Activated T-helper 2 cell treated with anti-CD3 and anti-CD28 coated beads, Interferon-gamma antibody, Interleukin-2, Interleukin-4, amounts not matched to agents 10 μg/mL and 5 μg/mL and 100 μg/mL, durations not matched to agents 14 hours and 24 hours and 36 hours (primary cell): ENCODE measurements at places on chromosomes 3 and 15. TPM values are rescaled to one million over a fixed set of nuclear protein-coding genes. Genes with fewer than 3 reads are reported as not detected.

- no peaks in the 10 kb centered on the region for H3K36me3 ChIP-seq
- no peak overlapping the region for H3K27ac ChIP-seq
- H3K4me3 ChIP-seq, result no peak overlapping the region
- H3K4me1 ChIP-seq, result no peaks in the 10 kb centered on the region
- DNase-seq, result no peak
- no peaks in the 10 kb centered on the region for H3K27me3 ChIP-seq
Observed at GRCh38 chr3:115937054-115937453, 313.7 kb downstream of the GAP43 start.

GRCh38 chr15:93047621-93048425 is 41.2 kb downstream of the RGMA start:
- H3K27me3 ChIP-seq, result peaks cover 6% of the 10 kb centered on the region
- H3K4me3 ChIP-seq, result no peak overlapping the region
- no peak overlapping the region for H3K27ac ChIP-seq
- H3K36me3 ChIP-seq, result no peaks in the 10 kb centered on the region

DNA sequence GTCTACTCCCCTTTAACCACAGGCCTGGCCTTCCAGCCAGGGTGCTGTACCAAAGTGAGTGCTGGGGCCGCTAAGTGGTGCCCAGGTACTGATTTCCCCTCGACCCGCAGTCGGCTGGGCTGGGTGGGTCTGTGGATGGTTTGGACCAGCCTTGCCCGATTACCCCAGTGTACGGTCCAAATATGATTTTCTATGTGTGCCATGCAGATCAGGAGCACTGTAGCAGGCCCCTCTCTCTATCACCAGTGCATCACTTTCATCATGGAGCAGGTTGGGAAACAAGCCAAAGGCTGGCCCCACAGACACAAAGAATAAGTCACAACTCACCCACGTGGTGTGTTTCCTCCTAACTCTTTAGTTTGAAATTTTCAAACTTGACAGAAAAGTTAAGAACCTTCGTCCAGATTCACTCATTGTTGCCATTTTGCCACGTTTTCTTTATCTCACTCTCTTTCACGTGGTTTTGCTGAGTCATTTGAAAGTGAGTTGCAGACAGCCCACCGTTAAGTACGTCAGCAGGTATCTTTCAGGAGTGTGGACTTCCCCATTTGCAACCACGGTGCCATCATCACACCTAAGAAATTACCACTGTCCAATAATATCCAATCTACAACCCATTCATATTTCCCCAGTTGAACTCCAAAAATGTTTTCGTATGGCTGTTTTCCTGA is 37.0 kb downstream of the ZNF710 start:
- H3K4me1 ChIP-seq, result peaks cover 66% of the 10 kb centered on the region
- no peaks in the 10 kb centered on the region for H3K27me3 ChIP-seq
- peaks cover 7% of the 10 kb centered on the region for H3K36me3 ChIP-seq
- DNase-seq, result peak; percentile 42

DNA sequence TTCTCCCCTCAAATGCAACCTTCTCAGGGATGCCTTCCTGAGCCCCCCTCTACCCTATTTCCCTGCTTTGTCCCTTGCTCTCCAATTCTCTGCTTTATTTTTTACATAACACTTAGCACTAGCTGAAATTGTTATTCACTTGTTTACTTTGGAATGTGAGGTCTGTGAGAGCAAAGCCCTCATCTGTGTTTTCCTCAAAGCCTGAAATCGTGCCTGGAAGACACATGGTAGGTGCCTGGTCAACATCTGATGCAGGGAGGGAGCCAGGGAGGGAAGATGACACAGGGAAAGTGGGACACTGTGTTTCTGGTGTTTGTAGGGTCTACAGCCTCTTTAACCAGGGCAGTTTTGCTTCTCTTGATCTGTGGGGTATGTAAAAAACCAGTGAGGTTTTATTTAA is 23.6 kb downstream of the EIF2AK4 start:
- H3K27ac ChIP-seq, result no peak overlapping the region
- H3K4me1 ChIP-seq, result peaks cover 1% of the 10 kb centered on the region
- no peaks in the 10 kb centered on the region for H3K27me3 ChIP-seq

GRCh38 chr3:66075281-66075680 is 36.6 kb upstream of the MAGI1 start:
- H3K4me3 ChIP-seq, result no peak overlapping the region
- no peaks in the 10 kb centered on the region for H3K4me1 ChIP-seq
- H3K27ac ChIP-seq, result no peak overlapping the region
- no peaks in the 10 kb centered on the region for H3K36me3 ChIP-seq
- no peak for DNase-seq
- peaks cover 3% of the 10 kb centered on the region for H3K27me3 ChIP-seq

- no peak overlapping the region for H3K4me3 ChIP-seq
- no peak overlapping the region for H3K27ac ChIP-seq
- no peak for DNase-seq
- H3K4me1 ChIP-seq, result no peaks in the 10 kb centered on the region
- no peaks in the 10 kb centered on the region for H3K27me3 ChIP-seq
Observed at GRCh38 chr3:55205990-55206389, 278.1 kb upstream of the LRTM1 start.

DNA sequence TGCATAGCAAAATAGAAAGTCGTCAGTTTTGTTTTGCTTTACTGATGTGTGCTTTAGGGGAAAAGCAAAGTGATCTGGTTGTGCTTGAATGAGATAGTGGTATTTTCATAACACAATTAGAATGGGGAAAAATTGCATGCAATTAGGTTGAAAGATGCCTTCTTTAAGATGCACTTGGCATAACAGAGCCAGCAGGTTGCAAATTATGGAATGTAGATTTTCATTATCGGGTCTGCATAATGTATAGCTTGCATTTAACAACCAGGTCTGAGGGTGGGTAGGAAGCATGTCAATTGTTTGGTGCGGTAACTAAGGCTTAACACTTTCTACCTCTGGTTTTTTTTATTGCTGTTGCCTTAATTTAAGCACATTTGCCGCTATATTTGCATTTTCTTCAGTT is 370.7 kb upstream of the MCTP2 start:
- no peak for DNase-seq
- no peak overlapping the region for H3K4me3 ChIP-seq
- H3K27me3 ChIP-seq, result peaks cover 16% of the 10 kb centered on the region
- no peak overlapping the region for H3K27ac ChIP-seq
- H3K4me1 ChIP-seq, result peaks cover 9% of the 10 kb centered on the region

DNA sequence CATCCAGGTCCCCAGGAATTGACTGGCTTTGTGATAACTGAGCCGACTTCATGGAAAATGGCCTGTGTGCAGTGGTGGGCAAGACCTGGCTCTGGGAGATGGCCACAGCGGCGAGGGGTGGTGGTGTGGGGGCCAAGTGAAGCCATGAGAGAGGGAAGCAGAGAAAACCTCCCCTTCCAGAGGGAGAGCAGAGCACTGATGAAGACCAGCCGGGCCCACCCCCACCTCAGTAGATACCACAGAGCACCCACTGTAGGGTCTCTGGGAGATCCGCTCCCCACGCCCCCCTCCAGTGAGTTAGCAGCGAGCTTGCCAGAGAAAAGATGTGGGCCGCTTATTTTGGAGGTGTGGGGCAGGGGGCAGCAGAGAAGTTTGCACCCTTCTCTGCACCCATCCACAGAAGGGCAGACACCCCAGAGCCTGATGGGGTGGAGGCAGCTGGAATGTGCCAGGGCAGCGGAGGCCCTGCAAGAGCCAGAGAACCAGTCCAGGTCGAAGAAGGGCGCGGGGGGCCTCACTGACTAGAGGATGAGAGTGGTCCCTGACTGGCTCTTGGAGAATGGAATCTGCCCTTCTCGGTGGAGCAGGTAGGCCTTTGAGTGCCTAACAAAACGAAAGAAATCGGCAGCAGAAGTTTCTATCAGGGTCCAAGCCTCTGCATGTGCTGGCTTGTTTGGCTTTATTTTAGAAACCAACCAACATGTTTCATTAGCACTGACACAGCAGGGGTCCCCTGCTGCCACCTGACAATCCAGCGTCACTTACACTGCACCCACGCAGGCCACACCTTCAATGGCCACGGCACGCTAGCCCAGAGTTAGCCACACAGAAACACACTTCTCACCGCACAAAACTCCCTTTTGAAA is 28.3 kb downstream of the MELTF start:
- no peaks in the 10 kb centered on the region for H3K27me3 ChIP-seq
- no peaks in the 10 kb centered on the region for H3K36me3 ChIP-seq
- H3K4me1 ChIP-seq, result peaks cover 7% of the 10 kb centered on the region

DNA sequence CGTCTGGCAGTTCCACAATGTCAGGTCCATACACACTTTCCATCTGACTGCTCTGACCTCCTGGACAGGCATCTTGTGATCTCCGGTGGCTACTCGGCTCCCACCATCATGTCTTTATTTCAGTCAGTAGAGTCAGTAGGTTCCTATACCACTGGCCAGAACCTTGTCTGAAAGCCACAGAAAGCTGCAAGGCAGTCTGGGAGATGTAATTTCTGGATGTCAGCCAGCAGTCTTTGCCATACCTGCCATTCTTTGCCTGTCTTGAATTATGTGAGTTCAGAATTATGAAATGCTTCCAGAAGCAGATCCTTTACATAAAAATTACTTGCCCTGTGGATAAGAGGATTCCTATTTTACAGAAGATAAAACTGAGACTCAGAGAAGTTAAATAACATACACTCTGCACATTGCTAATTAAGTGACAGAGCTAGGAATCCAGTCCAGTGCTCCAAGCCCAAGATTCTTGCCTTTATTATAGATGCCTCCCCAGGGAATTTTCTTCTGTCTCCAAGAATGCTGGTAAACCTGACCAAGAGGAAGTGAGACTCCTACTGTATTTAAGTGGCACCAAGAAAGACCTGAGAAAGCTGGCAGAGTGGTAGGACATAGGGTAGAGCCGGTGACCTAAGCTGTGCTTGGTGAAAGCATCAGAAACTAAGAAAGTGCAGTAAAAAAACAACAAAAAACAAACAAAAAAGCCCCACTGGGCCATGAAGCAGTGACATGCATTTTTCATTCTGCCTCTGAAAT is 75.6 kb downstream of the IQCH start:
- H3K4me1 ChIP-seq, result no peaks in the 10 kb centered on the region
- no peak overlapping the region for H3K4me3 ChIP-seq
- no peaks in the 10 kb centered on the region for H3K36me3 ChIP-seq
- H3K27ac ChIP-seq, result no peak overlapping the region

GRCh38 chr15:38176155-38176554 is 76.5 kb upstream of the SPRED1 start:
- peaks cover 7% of the 10 kb centered on the region for H3K27me3 ChIP-seq
- no peaks in the 10 kb centered on the region for H3K4me1 ChIP-seq
- no peaks in the 10 kb centered on the region for H3K36me3 ChIP-seq
- H3K4me3 ChIP-seq, result no peak overlapping the region
- no peak for DNase-seq

DNA sequence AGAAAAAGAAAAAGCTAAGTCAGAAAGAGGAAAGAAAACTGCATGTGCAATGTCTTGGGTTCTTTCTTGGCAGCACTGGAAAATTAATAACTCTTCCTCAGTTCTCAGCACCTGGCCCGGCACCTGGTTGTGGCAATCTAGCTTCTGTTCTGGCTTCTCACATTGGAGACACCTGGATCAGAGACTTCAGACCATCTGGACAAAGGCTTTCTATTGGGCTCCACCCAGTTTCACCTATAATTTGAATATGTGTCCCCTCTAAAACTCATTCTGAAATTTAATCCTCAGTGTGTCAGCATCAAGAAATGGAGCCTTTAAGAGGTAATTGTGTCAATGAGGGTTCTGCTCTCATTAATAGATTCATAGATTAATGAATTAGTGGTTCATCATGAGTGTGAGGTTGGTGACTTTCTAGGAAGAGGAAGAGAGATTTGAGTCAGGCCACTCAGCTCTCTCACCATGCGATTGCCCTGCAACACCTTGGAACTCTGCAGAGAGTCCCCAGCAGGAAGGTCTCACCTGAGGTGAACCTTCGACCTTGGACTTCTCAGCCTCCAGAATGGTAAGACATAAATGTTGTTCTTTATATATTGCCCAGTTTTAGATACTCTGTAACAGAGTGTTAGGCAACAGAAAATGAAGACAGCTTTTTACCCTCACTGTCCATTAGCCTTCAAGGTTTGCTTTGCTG is 679.9 kb downstream of the NTRK3 start:
- no peak overlapping the region for H3K4me3 ChIP-seq
- no peak overlapping the region for H3K27ac ChIP-seq
- H3K4me1 ChIP-seq, result no peaks in the 10 kb centered on the region

GRCh38 chr15:98581715-98582114 is 66.6 kb upstream of the IGF1R start:
- peaks cover 4% of the 10 kb centered on the region for H3K4me1 ChIP-seq
- peaks cover 35% of the 10 kb centered on the region for H3K27me3 ChIP-seq
- no peak for DNase-seq
- no peaks in the 10 kb centered on the region for H3K36me3 ChIP-seq
- no peak overlapping the region for H3K4me3 ChIP-seq

The LXN gene
- total RNA-seq, result 25.8 and 27.2 TPM in 2 replicates

The ZBBX gene
- total RNA-seq, result not detected in 2 replicates

The KBTBD13 gene
- total RNA-seq, result not detected in 2 replicates
